ENCODE measurements at places on chromosomes 2 and 18.

DNA sequence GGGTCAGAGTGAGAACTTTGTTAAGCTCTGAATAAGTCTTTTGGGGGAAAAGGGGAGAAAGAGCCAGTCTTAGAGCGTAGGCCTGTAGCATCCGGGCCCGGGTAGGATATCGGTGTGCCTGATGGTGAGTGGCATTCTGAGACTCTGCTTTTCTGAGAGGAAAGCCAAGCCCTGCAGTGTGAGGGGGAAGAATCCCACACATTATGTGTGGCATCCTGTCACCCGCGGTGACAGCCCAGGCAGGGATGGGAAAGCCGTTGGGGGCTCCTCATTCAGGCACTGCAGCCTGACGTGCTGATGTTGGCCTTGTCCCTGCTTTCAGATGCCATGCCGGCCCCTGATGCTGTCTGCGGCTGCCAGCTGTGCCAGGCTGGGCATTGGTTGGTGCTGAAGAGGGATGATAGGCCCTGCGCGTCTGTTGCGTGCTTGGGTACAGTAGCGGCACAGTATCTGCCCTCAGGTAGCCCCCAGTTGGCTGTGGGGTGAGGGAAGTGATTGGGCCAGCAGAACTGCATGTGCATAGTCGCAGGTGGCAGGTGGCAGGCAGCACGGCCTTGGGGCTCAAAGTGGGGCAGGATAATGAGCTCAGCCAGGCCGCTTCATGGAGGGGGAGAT is 37.6 kb downstream of the GLI2 start:
- no peak for DNase-seq

DNA sequence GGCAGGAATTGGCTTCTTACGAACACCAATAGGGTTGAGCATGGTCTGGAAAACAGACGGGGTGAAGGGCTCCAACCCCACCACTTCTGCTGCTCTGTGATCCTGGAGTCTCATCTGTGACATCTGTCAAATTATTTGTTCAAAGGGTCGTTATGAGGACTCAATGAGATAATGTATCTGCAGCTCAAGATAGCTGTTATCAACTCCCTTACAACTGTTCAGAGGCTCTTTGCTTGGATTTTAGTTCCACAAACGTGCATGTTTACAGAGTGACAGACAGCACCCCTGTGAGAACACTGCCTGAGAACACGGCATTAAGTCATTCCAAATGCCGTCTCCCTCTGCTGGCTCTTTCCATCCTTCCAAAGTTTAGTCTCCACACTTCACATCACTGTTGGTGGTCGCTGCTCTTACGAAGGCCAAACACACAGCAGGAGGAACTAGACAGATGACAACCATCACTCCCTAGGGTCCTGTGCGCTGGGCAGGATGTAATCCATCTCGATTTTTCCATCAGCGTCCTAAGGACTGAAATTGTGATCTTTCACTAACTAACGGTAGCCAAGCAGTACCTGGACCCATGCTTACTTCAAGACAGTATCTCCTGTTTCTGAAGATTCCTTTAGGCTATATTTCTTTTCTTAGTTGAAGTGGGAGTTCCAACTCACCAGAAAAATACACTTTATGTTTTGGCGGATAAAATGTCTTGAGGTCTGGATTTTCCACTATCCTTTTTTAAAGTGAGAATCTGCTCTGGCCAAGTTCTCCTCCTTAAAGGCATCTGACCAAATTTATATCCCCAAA is 220.3 kb downstream of the ANAPC1 start:
- DNase-seq: peak; percentile 45

DNA sequence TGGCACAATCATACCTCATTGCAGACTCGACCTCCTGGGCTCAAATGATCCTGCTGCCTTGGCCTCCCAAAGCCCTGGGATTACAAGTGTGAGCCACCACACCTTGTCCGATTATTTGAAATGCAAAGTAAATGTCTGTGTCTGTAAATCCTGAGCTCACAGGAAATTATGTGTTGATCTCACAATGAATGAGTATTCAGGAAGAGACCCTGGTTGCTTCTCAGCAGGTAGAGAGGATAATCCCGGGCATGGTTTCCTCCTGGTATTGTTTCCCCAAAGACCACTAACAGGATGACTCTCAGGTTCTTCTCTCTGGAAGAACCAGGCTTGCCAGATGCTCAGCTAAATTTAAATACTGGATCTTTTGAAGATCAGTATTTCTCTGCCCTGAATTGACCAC is 147.6 kb downstream of the LDLRAD4 start:
- no peak for DNase-seq

DNA sequence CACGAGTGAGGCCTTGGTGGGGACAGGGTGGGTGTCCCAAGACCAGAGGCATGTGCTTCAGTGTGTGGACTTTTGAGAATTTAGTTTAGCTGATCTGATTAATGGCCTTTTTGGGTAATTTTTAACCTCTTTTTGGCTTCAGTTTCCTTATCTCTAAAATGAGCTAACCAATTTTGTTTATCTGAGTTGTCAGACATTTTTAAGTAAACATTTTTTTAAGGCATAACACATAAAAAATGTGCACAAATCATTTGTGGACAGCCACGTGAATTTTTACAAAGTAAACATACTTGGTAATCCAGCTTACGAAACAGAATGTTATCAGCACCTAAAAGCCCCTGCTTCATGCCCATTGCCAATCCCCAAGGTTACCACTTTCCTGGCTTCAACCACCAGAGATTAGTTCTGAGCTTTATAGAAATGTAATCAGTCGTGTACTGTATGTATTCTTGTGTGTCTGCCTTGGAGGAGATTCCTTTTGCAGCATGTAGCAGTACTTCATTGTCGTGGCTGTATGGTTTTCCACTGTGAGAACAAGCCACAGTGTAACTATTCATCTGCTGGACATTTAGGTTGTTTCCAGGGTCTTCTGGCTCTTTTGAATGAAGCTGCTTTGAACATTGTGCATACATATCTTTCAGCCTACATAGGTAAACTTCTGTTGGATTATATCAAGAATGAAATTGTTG is 8.4 kb upstream of the INO80C start:
- DNase-seq: no peak

DNA sequence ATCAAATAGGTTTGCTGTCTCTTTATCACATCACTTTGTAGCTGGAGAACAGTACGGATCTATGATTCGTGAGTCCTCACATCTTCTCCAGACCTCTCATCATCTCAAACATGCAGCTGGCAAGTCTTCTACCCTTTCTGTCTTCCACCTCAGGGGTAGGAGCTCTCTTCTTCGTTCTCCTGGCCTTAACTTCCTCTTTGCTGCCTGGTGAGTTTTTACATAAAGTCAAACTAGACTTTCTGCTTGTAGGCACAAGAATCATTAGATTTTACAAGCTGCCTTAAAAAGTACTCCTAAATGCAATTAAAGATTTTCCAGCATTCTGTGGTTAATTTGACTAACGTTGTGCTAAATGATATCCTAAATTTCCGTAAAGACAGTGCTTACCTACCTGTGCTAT is 43.7 kb upstream of the TANK start:
- DNase-seq: no peak

DNA sequence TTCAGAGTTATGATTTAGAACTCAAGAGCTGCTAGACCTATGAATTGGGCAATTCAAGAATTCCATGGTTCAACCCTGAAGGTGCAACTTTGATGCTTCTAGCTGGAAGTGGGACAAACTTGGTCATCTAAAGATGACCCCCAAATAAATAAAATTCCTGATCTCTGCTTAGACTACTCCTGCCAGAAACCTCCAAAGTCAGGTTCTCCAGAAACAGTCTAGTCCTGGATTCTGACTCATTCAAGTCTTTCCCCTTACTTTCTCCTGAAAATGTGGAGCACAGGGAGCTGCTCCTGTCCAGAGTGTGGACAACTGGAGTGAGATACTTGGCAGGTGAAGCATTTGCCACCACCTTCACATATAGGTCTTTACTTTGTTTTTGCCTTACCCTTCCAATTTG is 557.7 kb upstream of the TNP1 start:
- peak; percentile 35 for DNase-seq

DNA sequence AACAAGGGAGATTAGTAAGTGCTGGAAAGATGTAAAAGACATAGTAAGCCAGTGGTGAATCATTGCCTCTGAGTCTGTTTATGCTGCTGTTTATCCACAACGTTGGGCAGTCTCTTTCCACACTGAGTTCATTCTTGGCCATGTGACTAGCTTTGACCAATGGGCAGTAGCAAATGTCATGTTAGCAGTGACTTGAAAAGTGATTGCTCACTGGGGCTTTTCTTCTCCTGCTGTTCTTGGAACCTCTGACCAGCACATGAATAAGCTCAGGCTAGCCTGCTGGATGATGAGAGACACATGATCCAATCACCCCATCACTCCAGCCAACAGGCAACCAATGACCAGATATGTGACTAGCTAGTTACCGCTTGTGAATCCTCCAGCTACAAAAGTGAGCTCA is 360.4 kb downstream of the SLC4A3 start:
- DNase-seq: peak; percentile 65

- no peak for DNase-seq
These were observed 138.2 kb downstream of the TMEM131 start for GRCh38 chr2:97857553-97857952.

GRCh38 chr18:79918615-79919011 is 32.8 kb downstream of the SLC66A2 start:
- DNase-seq: no peak
